Renal cortical epithelial cell (primary cell): ENCODE measurements at places on chromosomes 12 and 14.

DNA sequence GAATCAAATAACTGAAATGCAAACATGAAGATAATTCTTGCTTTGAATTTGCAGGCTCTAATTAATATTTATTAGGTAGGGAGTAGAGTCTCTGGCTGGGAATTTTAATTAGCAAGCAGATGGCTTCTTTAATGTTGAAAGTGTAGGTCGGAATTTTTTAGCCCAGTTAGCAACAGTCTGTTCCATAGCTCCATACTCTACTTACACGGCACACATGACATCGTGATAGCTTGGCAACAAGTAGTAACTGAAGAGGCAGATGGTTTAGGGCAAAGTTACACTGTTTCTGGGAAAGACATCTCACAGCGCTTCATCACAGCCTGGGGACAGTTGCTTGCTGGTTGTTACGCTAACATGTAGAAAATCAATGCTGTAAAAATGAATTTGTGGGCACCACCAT lies 710.7 kb downstream of the GALC start:
- no peak for DNase-seq

DNA sequence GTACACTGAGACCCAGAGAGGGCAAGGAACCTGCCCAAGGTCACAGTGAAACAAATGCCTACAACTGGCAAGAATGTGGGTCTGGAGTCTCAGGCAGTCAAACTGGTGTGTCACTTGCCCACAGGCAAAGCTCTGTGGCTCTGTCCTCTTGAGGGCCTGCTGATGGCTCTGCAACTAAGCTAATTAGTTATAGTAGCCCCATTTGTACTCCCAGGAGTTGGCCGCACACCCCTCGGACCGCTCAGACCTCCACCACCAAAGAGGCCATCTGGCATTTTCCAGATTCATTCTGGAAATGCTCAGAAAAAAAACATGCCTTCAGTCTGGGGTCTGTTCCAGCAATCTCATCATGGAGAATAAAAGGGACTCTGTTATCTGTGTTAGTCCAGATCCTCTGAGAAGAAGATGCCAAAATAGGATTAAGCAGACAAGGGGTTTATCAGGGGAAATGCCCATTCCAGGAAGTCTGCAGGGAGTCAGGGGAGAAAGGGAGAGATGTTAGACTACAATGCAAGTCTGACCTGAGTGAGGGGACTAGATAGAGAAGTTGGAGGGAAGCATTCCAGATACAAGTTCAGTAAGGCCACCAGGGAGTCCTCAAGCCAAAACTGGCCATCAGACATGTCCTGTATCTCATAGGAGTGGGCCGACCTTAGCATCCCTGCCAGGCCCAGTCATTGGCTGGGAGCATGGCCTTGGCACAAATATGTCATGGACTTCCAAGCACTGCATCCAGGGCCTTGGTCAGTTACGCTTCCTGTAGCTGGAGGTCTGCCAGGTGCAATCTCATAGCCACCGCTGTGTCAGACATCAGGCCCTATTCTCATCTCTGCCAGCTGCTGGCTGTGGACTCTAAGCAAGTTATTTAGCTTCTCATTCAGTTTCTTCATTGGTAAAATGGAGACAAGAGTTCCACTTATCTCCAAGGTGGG lies 15.4 kb upstream of the OAS1 start:
- DNase-seq: no peak

GRCh38 chr14:106530423-106531107 lies 1004.2 kb downstream of the TMEM121 start:
- DNase-seq: no peak

GRCh38 chr12:6207259-6207925 lies 7.2 kb downstream of the CD9 start:
- DNase-seq: peak; percentile 87

DNA sequence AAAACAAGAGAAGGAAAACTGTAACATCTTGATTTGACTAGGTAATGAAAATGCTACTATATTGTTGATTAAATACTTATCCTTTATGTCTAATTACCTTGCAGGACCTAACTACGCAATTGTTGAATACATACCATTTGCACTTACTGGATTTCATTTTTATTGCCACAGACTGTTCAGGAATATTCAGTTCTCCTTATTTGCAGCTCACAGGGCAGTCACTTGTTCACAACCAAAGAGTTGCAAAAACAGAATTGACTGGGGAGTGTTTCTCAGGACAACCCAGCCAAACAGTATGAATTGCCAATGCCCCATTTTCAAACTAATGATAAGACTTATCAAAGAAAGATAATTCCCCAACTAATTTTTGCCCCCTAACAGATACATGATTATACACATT lies 49.4 kb downstream of the CIT start:
- no peak for DNase-seq
